Activated B cell treated with CpG ODN at 0.5 μM for 24 hours (primary cell): ENCODE measurements at places on chromosomes 3 and 15. TPM values are rescaled to one million over a fixed set of nuclear protein-coding genes. Genes with fewer than 3 reads are reported as not detected.

DNA sequence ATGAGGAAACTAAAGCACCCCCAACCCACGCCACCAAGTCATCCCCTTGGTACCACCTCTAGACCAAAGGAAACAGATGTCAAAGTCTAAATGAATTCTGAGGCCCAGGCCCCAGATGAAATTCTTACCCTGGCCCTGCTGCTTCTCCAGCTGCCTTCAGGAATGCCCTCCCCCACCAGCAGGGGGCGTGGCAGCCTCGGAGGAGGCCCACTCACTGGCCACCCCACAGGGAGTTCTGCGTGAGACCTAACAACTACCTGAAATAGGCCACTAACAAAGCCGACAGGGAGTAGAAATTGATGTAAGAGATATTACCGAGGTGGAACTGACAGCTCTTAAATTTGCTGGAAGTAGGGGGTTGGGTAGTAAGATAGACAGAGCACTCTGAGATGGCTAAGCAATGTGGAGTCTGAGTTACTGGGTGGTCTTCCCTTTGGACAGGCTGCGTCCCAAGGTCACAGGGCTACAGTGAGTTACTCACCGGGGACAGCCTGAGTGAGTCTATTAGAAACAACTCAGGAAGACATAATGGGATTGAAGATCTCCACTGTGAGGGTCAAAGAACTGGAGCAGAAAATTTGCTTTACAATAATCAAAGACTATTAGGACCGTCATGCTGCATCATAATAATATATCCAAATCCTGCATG is 240.7 kb downstream of the SHOX2 start:
- peak; percentile 20 for DNase-seq
- H3K27ac ChIP-seq: no peak overlapping the region

DNA sequence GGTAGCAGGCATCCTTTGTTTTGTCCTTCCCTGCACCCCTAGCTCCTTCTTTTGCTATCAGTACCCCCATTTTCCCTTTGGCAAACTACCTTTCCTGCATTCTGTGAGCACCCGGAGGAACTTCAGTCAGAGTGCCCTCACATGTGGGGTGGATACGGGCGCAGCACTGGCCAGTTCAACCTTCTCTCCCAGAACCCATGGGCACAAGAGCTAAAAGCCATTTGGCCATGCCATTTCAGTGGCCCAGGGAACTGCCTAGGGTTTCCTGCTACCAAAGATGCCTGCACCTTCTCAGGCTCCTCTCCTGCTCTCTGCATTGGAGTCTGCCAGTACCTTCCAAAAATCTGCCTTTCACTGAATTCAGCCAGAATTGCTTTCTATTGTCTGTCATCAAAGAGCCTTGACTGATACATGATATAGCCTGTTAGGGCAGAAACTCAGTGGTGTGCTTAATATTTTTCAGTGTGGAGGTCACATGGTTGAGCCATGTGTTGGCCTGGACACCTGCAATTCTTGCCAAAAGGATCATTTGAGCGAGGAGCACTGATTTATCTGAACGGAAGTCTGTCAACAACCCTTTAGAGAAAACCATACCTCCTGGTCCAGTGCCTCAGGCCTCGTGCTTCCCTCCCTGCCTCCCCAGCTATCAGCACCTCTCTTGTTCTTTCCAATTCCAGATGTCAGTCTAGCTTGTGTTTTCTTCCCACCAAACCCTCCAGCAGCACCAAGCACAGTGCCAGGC is 27.0 kb upstream of the HHATL start:
- H3K36me3 ChIP-seq: no peaks in the 10 kb centered on the region
- H3K4me1 ChIP-seq: no peaks in the 10 kb centered on the region
- no peak for DNase-seq
- peaks cover 5% of the 10 kb centered on the region for H3K27me3 ChIP-seq
- no peak overlapping the region for H3K4me3 ChIP-seq
- H3K27ac ChIP-seq: no peak overlapping the region

ROPN1 gene
- total RNA-seq: not detected in 2 replicates

SEMA3F gene
- 0.34 TPM in 1 of 2 replicates, not detected in the other for total RNA-seq

APOD gene
- total RNA-seq: 0.20 and 0.35 TPM in 2 replicates

- no peak overlapping the region for H3K4me3 ChIP-seq
- no peak for DNase-seq
- no peaks in the 10 kb centered on the region for H3K36me3 ChIP-seq
- H3K4me1 ChIP-seq: no peaks in the 10 kb centered on the region
Measured at GRCh38 chr3:26807272-26807671, 184.7 kb downstream of the LRRC3B start.

GRCh38 chr3:149198611-149199010 is 23.0 kb downstream of the CP start:
- H3K4me1 ChIP-seq: peaks cover 7% of the 10 kb centered on the region
- H3K27ac ChIP-seq: no peak overlapping the region
- no peaks in the 10 kb centered on the region for H3K27me3 ChIP-seq
- H3K4me3 ChIP-seq: no peak overlapping the region
- no peak for DNase-seq

- H3K27ac ChIP-seq: no peak overlapping the region
- peaks cover 62% of the 10 kb centered on the region for H3K36me3 ChIP-seq
- H3K4me1 ChIP-seq: peaks cover 4% of the 10 kb centered on the region
- DNase-seq: no peak
- H3K4me3 ChIP-seq: no peak overlapping the region
- H3K27me3 ChIP-seq: no peaks in the 10 kb centered on the region
Measured at GRCh38 chr3:58260261-58260731, 22.7 kb downstream of the ABHD6 start.

- H3K27me3 ChIP-seq: no peaks in the 10 kb centered on the region
- H3K4me1 ChIP-seq: no peaks in the 10 kb centered on the region
- H3K36me3 ChIP-seq: peaks cover 34% of the 10 kb centered on the region
- H3K4me3 ChIP-seq: no peak overlapping the region
- DNase-seq: no peak
- no peak overlapping the region for H3K27ac ChIP-seq
Measured at GRCh38 chr3:136311968-136312367, 61.8 kb downstream of the PCCB start.

GOLGA6A gene
- total RNA-seq: not detected in 2 replicates

IL12A gene
- 7.0 and 7.8 TPM in 2 replicates for total RNA-seq

DNA sequence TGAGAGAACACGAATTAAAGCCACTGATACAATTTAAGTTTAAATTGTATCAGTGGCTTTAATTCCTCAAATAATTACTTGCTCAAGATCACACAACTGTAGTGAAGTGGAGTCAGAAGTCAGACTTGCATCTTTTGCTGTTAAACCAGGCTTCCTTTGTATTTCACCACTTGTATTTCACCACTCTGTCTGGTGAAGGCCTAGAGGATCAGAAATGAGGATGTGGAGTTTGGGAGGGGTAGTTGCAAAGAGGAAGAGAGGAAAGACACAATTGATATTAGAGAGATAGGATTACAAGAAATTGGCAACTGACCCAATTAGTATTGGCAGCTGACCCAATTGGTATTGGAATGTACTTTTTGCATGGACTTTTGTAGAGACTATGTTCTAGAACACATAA is 288.1 kb upstream of the GPR149 start:
- no peaks in the 10 kb centered on the region for H3K36me3 ChIP-seq
- no peaks in the 10 kb centered on the region for H3K4me1 ChIP-seq
- H3K4me3 ChIP-seq: no peak overlapping the region
- no peak overlapping the region for H3K27ac ChIP-seq
- no peak for DNase-seq
- no peaks in the 10 kb centered on the region for H3K27me3 ChIP-seq

DNA sequence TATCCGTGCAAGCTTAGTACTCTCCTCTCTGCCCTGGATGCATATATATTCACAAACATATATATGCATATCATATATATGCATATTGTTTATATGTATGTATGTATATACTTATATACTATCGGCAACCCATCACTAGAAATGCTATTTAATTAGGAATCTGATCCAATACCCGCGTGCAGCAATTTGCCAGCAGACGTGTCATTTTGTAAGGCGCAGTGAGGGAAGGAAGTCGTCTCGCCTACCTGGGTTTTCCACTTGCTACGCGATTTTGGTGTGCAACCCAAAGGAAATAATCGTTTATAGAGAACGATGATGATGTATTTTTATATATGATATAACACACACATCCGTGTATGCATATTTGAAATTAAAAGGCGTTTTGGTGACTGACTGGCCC is 5.6 kb upstream of the FEZF2 start:
- no peak for DNase-seq
- H3K4me1 ChIP-seq: no peaks in the 10 kb centered on the region
- H3K27ac ChIP-seq: no peak overlapping the region
- H3K4me3 ChIP-seq: no peak overlapping the region
- peaks cover 62% of the 10 kb centered on the region for H3K27me3 ChIP-seq
- no peaks in the 10 kb centered on the region for H3K36me3 ChIP-seq

- no peaks in the 10 kb centered on the region for H3K36me3 ChIP-seq
- no peak overlapping the region for H3K27ac ChIP-seq
- no peaks in the 10 kb centered on the region for H3K4me1 ChIP-seq
- no peaks in the 10 kb centered on the region for H3K27me3 ChIP-seq
- DNase-seq: no peak
Measured at GRCh38 chr3:159620873-159621272, 367.8 kb upstream of the IL12A start.

ATP13A5 gene
- total RNA-seq: not detected in 2 replicates

GRCh38 chr3:81003817-81004216 is 757.6 kb downstream of the GBE1 start:
- H3K36me3 ChIP-seq: no peaks in the 10 kb centered on the region
- no peaks in the 10 kb centered on the region for H3K4me1 ChIP-seq
- no peaks in the 10 kb centered on the region for H3K27me3 ChIP-seq
- no peak for DNase-seq
- H3K27ac ChIP-seq: no peak overlapping the region
- no peak overlapping the region for H3K4me3 ChIP-seq

SLC38A3 gene
- total RNA-seq: not detected in 2 replicates

DNA sequence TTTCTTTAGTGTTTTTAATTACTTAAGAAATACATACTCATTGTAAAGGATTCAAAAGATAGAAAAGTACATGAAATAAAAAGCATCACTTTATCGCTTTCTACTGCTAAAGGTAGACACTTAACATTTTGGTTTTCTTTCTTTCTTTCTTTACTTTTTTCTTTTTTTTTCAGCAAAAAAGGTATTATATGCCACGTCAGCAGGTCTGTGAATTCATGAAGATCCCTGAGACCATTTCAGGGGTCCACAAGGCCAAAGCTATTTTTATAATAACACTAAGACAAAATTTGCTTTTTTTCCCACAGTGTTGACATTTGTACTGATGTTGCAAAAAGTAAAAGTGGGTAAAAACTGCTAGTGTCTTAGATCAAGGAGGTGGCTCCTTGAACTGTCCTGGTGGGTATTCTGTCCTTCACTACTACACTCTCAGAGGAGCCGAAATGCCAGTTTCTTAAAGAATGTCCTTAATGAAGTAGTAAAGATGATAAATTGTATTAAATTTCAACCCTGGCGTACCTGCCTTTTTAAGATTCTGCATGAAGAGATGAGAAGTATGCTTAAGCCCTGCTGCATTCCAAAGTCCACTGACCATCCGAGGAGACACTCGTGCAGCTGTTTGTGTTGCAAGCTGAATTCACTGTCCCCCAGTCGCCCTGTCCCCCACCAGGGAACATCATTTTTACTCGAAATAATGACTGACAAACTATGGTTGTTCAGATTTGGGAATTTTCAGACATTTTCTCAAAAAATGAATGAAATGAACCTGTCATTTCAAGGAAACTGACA is 106.7 kb upstream of the PIAS1 start:
- no peak overlapping the region for H3K27ac ChIP-seq
- DNase-seq: no peak
- H3K4me3 ChIP-seq: no peak overlapping the region
- H3K4me1 ChIP-seq: peaks cover 16% of the 10 kb centered on the region

GRAMD2A gene
- not detected in 2 replicates for total RNA-seq

- H3K27me3 ChIP-seq: peaks cover 13% of the 10 kb centered on the region
- H3K27ac ChIP-seq: no peak overlapping the region
- H3K36me3 ChIP-seq: no peaks in the 10 kb centered on the region
- H3K4me3 ChIP-seq: no peak overlapping the region
- no peak for DNase-seq
Measured at GRCh38 chr15:78307976-78308375, 8.6 kb upstream of the SKIC8 start.

DNA sequence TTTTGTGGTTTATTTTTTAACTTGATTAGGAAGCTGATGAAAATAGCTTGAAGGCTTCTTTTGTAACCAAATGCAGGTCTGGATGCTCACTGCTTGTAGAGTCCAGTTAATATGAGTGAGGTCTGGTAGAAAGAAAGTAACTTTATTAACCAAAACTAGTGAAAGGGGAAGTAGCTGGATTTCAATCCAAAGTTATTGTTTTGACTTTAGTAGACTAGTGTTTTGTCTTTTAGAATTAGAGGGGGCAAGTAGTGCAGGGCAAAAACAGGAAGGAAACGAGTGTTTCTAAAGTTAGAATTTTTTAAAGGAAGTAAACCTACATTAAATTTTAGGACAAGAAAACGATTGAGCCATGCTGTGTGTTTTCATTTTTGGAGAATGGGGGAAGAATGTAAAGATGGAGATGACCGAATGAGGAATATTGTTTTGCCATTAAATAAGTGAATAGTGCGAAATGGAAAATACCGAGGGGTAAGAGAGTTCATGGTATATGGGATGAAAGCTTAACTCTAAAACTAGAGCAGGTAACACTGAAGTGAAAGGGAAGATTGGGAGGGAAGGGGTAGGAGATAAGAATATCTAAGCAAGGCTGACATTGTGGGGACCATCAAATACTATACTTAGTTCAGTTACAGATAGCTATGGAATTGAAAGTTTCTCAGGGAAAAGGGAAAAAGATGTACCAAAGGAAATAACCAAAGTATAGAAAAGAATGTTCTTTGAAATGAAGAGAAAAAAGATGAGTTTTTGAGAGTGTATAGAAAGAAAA is 40.0 kb downstream of the USP3 start:
- peaks cover 73% of the 10 kb centered on the region for H3K4me1 ChIP-seq
- H3K27me3 ChIP-seq: no peaks in the 10 kb centered on the region
- peaks cover 33% of the 10 kb centered on the region for H3K36me3 ChIP-seq
- DNase-seq: no peak

REC114 gene
- total RNA-seq: not detected in 2 replicates

PLA2G4D gene
- not detected in 2 replicates for total RNA-seq

DNA sequence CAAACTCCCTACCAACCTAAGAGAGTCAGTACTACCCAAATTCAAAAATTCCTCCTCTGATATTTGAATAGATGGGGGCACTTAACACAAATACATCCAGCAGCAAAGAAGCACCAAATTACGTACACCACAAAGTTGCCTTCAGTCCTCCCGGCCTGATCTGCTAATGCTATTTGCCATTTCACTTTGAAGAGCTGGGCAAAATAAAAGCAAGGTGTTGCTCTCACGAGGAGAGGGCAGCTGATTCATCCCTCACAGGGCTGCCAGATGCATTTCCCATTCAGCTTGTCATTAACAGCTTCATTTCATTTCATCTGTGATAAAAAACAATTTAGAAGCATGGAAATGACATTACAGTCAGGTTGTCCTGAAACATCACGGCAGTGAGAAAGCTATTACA is 283.4 kb upstream of the VEPH1 start:
- no peaks in the 10 kb centered on the region for H3K36me3 ChIP-seq
- H3K27ac ChIP-seq: no peak overlapping the region
- no peak for DNase-seq
- no peak overlapping the region for H3K4me3 ChIP-seq
- no peaks in the 10 kb centered on the region for H3K4me1 ChIP-seq

DNA sequence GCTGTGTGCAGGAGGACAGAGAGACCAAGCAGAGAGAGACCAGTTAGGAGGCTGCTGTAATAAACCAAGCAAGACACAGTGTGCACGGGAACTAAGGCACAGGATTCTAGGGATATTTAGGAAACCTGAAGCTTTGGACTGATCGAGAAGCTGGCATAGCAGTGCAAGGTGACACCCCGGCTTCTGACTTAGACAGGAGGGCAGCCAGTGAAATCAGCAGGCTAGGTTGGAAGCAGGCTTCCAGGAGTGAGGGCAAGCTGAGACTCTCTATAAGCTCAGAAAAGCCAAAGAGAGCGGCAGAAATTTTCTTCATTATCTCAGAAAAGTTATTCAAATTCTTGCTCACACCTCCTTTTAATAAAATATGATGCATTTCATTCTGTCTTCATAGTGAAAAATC is 104.6 kb downstream of the LIPC start:
- no peaks in the 10 kb centered on the region for H3K4me1 ChIP-seq
- DNase-seq: no peak
- no peak overlapping the region for H3K27ac ChIP-seq
- no peak overlapping the region for H3K4me3 ChIP-seq
